Suppressor macrophage treated with lipopolysaccharide for 1 hour (primary cell): ENCODE measurements at places on chromosomes 5 and 9.
A peak's percentile ranks its signal among the peaks of the same experiment; 100 is the strongest.

DNA sequence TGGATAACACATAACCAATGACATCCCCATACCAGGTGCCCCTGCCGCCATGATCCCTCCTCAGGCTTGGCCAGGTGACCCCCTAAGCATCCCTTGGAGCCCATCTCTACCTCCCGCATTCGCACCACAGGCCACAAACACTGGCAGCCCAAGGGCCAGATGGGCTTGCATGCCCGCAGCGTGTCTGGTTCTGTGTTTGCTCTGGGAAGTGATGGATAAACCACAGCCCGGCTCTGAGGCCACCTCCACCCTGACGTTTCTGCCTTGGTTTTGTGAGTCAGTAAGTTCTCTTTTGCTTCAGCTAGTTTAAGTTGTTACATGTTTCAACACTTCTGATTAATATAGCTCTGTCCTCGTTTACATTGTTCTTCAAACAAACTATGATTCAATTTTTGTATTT lies 172.4 kb upstream of the PHYKPL start:
- DNase-seq, result peak; percentile 83

- no peak for DNase-seq
Measured at GRCh38 chr5:145855763-145856267, 17.0 kb downstream of the GRXCR2 start.

- no peak for DNase-seq
Measured at GRCh38 chr9:95773053-95773418, 102.5 kb upstream of the ERCC6L2 start.

DNA sequence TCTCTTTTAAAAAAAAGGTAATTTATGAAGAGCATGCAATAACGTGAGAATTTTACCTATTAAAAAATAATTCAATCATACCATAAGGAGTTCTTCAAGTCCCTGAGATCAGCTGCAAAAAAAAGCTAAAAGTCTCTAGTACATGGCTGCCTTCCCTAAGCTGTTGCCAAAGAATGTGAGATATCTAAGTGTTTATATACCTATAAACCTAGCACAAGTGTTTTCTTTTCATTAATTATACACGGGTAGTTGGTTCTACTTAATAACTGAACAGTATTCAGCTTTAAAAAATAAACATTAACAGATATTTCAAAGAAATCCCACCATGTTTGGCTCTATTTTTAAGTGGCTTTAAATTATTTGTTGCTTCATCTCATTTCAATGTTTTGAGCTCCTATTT lies 25.9 kb downstream of the FNBP1 start:
- no peak for DNase-seq

DNA sequence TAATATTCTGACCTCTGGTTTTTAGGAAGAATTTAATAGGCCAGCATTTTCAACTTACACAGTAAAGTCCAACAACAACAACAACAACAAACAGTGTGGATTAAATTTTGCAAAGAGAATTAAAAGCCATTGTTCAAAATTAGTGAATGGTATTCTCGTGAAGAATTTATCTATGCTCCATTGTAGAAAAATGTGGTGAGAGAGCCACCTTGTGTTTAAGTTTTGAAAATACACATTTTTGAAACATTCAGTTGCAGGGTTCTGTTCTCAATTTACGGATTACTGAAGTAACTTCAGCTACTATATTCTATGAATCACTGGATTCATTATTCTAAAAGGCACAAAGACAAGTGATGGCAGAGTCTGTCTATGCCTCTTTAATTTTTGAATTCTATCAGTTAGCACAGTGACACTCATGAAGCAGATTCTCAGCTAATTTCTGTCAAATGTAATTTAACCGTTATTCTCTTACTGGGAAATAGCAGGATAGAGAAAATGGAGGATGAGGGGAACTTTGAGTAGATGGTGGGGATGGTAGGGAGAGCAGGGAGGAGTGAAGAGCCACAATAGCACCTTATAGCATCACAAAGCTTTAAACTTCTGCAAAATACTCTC lies 11.0 kb downstream of the CCDC152 start:
- peak; percentile 39 for DNase-seq

- DNase-seq, result no peak
Measured at GRCh38 chr5:96284727-96285389, 148.2 kb downstream of the PCSK1 start.

DNA sequence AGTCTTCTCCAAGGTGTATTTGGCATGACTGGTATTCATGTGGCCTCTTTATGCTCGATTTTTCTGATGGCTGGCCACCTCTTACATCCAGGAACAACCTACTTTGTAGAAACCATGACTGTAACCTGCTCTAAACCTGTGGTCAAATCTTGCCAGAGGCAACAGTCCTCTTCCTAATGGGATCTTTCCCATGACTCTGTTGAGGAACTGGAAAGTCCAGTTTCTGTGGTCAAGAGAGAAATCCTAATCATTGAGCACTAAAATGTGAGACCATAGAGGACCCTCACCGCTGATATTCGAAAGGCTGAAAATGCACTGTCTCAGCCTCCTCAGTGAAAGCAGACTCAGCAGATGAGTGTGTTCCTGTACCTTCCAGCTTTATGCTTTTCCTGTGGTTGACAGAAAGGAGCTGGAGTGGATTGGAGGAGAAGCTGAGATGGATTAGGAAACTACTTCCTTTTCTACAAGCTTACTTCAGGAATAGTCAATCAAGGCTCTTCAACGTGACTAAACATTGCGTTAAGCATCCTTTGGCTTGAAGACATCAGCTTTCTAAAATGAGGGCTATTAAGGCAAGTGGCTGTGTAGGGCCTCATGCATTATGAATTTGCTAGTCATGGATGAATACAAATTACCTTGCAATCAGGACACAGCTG lies 69.7 kb upstream of the DAPK1 start:
- no peak for DNase-seq

- DNase-seq, result no peak
Measured at GRCh38 chr9:135667463-135668001, 4.4 kb downstream of the LCN9 start.

- DNase-seq, result no peak
Measured at GRCh38 chr5:142572006-142572405, 113.9 kb downstream of the FGF1 start.

- DNase-seq, result peak; percentile 43
Measured at GRCh38 chr5:172769616-172770373, 1.2 kb downstream of the DUSP1 start.

- no peak for DNase-seq
Measured at GRCh38 chr9:126606483-126606870, 7.3 kb upstream of the LMX1B start.

DNA sequence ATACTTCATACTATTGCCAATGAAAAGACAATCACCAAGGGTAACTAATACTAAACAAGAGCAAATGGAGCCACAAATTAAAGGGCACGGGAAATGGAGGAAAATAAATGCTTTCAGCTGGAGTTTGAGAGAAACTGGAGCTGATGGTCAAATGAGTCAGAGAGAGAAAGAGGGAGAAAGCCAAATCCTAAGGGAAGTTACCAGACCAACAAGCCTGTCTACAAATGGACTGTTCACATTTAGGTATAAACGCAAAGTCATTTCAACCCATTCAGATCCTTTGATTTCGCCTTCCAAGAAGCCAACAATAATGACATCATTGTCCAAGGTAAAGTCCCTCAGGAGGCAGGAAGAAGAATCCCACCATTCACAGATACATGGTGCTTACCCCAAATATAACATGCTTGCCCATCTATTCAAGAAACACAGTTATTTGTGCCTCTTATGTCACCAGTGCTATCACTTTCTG lies 351.8 kb downstream of the RAB3C start:
- DNase-seq, result no peak

- peak; percentile 4 for DNase-seq
Measured at GRCh38 chr9:20984506-20984905, 46.9 kb downstream of the HACD4 start.

DNA sequence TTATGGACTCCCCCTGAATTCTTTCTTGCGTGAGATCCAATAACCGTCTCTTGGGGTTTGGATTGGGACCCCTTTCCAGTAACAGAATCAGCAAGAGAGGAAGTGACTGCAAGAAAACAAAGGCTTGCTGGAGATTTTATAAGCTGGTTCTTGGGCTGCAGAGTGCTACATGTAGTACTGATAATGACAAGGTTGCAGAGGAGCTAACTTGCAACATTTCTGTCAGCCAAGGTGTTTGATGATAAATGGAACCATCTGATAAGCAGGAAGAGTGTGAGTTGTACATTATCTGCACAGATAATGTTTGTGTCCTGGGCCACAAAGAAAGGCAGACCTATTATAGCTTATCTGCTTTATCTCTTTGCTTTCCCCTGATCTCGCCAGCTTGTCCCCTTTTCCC lies 37.1 kb downstream of the DNAJB5 start:
- no peak for DNase-seq

GRCh38 chr9:93004561-93004960 lies 53.9 kb upstream of the SUSD3 start:
- DNase-seq, result no peak

- no peak for DNase-seq
Measured at GRCh38 chr9:114205171-114206015, 50.1 kb downstream of the COL27A1 start.

- no peak for DNase-seq
Measured at GRCh38 chr5:83353231-83353630, 118.3 kb upstream of the VCAN start.

DNA sequence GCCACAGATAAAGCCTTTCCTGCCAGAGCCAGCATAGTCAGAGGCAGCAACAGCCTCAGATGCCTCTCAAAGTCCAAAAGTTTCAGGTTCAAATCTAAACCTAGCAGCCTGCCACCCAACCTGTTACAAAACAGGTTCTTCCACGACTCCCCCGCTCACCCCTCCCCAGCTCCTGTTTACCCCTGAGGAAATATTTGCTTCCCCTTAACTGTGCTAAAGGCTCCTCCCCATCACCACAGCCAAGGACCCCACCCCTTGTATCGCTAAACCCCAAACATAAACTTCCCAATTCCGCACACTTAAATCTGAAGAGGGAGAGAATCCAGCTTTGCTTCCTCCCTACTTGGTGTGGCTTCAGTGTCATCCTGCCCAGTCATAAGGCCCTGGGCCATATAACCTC lies 15.4 kb upstream of the VDAC1 start:
- no peak for DNase-seq

- DNase-seq, result no peak
Measured at GRCh38 chr9:6384732-6385131, 28.3 kb upstream of the UHRF2 start.

DNA sequence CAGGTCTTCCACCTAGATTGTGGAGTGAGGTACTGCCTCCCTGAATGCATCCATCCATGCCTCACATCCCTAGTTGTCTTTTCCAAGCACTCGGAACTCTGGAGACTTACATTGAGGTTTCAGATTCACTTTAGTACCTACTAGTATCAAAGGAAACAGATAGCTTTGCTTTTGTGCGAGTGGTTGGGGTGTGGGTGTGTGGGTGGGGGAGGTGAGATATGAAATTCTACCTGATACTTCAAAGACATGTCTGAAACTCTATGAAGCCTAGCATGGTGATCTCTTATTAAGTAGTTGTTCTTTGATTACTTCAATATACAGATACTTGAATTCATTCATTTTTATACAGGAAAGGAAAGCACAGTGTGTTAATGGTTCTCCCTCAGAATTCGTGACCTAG lies 64.4 kb downstream of the MCCC2 start:
- DNase-seq, result no peak

DNA sequence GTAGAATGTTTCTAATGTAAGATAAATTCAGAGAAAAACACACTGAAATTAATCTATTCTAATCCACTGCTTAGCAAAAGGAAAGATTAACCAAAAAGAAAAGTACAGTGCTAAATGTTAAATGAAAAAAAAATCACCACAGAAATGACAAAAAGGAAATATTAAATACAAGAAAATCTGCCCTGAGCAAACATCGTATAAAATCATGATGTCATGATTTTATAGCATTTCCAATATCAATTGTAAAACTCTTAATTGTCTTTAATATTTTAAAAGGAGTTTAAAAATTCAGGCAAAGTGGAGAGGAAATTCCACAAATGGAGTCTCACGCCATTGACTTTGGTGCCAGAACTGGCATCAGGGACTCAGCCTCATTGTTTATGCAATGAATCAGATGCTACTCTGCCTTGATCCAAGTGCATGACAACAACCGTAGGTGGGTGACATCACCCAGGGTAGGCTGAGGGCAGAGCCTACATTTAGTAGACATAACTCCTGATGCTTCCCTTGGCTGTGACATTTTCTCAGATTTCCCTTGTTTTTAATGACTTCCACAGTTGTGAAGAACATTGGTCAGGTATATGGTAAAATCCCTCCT lies 696.8 kb downstream of the SEMA5A start:
- no peak for DNase-seq

- DNase-seq, result peak; percentile 48
Measured at GRCh38 chr5:81750308-81751008, 439 bp downstream of the SSBP2 start.

GRCh38 chr9:37210737-37211523 lies 90.6 kb downstream of the ZCCHC7 start:
- no peak for DNase-seq

DNA sequence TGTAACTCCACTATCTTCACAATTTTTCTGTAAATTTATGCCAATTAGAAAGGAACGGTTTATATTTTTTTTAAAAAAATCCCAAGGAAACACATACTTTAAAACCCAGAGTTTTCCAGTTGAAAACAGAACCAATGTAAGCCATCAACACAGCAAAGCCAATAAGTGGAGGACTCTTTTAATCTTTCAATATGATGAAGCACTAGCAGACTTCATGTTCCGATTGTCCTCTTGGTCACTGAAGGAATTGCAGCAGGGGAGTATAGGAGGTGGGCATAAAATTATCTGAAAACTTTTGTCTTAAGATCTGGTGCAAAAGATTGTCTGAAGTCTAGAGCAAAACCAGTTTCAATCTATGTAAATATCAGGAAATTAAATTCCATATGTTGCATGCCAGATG lies 102.1 kb upstream of the PAPPA start:
- no peak for DNase-seq

GRCh38 chr5:56954262-56954661 lies 2.3 kb upstream of the MIER3 start:
- DNase-seq, result no peak

DNA sequence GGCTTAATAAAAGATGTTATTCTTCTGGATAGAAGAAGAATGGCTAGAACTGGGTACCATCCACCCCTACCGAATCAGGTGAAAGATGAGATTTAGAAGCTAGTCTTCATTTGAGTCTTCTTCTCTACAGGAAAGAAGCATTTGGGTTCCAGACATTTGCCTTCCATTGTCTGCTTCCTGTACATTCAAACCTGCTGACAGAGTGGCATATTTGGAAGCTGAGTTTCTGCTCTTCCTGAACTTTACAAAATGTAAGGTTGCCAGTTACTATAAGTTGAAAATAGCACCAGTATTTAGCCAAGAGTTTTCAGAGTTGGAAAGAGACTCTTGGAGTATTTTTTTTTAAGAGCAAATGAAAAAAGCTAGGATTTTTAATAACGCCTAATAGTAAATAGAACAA lies 525.4 kb upstream of the TLE4 start:
- DNase-seq, result no peak

DNA sequence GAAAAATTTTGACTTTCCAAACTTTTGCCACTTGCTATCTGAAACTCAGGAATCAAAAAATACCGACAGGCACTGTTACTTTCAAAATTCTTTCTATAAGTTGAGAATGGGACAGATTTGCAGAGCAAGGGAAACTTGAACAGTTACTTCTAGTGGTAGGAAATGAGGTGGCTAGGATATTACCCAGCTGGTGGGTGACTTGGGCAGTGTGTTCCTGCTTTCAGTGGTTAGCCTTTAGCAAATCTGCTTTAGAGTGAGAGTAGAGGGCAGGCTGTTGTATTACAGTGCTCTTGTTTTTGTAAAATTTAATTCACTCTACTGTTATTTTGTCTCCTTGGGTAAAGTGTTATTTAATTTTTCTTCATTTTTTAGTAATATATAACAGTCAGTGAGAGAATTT lies 40.2 kb upstream of the ROPN1L start:
- peak; percentile 26 for DNase-seq

- no peak for DNase-seq
Measured at GRCh38 chr5:65924366-65925043, 1.9 kb upstream of the ERBIN start.

GRCh38 chr5:71471193-71471592 lies 15.7 kb downstream of the BDP1 start:
- DNase-seq, result no peak
